ENCODE measurements at places on chromosomes 11 and 22.

DNA sequence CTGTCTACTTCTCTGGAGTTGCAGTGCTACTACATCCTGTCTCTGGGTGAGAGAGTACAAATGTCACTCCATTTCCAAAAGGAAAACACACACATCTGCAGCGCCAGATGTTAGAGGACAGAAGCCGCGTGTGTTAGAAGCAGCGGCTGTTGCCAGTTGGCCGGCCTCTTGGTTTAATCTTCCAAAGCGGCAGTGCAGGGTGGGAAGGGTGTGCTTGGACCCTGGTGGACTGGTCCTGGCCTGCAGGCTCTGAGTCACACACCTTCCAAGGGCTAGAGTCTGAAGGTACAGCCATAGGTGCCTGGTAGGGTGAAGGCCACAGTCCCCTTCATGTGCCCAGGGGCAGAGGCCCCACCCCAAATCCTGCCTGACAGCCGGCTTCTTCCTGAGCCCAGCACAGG, 99.8 kb downstream of the CTTN start:
- peak; percentile 61 for DNase-seq

- DNase-seq, result no peak
Measured at GRCh38 chr11:126403022-126403581, 47.6 kb downstream of the ST3GAL4 start.

GRCh38 chr11:86805873-86806310, 5.5 kb downstream of the PRSS23 start:
- DNase-seq, result no peak

DNA sequence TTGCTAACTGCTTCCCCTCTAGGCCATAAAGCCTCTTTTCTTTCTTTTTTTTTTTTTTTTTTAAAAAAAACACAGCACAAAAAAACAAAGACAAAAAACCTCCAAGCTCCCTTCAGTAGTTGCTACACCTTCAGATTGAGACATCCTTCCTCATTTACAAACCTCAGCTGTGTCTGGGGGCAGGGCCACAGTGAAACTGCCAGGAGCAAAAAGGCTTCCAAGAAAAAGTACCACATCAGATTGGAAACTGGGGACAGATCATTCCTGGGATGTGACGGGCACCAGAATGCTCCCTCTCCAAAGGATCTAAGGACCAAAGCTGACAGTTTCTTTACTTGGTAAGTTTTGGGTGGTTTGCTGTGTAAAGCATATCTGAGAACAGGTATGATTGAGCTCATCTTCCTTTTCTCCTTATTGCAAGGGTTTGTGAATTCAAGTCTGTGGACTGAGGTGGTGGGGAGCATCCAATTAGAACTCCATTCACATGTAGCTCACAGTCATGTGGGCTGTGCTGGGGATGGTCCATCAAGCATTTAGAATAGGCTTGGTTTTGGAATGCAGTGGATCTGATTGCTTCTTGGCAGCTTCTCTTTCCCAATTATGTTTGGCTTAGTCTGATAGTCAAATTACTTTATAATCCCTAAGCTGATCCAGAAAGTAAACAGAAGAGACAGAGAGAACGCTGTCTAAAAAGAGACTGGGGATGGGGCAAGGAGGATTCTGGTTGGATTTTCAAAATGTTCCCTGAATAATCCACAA, 705 bp downstream of the BBOX1 start:
- DNase-seq, result no peak

DNA sequence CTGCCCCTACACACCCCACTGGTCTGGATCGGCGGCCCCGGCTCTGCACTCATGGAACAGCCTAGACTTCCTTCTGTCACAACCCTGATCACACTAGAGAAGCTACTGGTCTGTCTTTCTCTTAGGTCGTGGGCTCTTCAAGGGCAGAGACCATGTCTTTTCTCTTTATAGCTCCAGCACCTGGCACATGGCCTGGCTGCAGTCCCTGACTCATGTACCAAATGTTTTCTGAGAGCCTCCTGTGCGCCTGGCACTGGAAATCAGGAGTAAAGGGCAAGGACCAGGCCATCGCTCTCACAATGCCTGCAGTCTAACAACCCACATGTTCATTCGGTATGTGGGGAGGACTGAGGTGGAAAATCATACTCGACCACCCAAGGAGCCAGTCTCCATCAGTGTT, 7.5 kb downstream of the ASCC2 start:
- no peak for DNase-seq

DNA sequence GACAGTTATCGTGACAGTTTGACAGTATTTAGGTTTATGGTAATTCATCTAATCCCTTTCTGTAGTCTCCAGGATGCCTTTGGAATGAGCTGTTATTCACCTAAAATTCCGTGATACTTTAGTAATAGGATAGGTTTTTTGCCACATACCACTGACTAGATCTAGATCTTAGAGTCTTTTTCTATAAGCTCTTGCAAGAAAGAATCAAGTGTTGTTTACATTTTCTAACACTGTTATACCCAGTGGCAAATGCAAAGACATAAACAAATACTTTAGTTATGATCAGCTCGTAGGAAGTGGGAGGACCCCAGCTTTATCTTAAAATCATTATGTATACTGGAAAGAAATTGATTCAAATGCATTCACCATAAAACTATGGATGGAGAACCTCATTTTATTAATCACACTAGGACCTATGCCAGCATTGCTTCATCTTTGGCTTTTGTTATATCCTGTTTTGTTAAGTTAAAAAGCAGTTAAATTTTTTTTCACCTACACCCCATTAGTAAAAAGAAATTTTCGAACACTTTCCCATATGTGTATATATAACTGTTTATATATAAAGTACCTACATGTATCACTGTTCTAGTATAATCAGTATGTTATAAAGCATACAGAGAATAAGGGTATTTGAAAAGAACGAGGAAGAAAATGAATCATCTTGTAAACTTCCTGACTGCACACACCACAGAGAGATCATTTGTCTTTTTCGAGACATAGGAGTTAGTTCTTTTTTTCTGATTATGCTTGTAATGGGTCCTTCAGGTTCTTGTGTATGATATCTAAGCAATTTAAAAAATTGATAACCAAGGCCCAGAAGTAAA, 60.9 kb downstream of the PDHX start:
- no peak for DNase-seq

GRCh38 chr22:21032037-21032867, at the start of gene SLC7A4:
TSS of gene SLC7A4 (minus strand) at chr22:21032561. CDS start at chr22:21031812, 749 bp downstream.
- peak; percentile 52 for DNase-seq

DNA sequence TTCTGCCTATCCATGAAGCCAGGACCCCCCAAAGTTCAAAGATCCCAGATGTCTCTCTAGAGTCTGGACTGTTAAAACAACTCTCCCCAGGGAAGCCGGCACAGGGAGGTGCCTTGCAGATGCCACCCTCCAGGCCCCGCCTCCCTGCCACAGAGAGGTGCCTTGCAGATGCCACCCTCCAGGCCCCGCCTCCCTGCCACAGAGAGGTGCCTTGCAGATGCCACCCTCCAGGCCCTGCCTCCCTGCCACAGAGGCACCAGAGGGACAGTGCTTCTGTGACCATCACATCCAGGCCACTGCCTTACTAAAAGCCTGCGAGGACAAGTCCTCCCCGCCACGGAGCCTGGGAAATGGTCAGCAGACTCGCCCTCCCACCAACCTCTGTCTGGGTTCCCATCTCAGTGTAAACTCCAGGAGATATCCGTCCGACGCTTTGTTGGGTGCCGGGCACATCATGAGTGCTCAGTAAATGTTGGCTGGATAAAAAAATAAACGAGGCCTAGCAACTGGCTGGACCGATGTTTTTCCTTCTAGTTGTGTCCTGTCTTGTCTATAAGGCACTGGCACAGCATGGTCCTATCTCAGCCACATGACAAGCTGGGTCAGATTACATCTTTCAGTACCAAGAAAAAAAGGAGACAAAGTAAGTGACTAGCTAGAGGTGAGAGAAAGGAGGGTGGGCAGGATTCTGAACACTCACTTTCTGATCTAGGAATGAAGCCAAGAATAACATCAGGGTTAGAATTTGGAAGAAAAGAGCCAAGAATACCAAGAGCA, 91.2 kb upstream of the CSNK2A3 start:
- no peak for DNase-seq

- DNase-seq, result no peak
Measured at GRCh38 chr11:128533472-128533871, 53.9 kb downstream of the ETS1 start.

GRCh38 chr11:74683279-74683871, 47.9 kb downstream of the CHRDL2 start:
- DNase-seq, result peak; percentile 77

- DNase-seq, result no peak
Measured at GRCh38 chr22:39617342-39617741, 46.8 kb downstream of the CACNA1I start.

GRCh38 chr11:59727426-59727825, 13.8 kb upstream of the OR10V1 start:
- DNase-seq, result no peak

- no peak for DNase-seq
Measured at GRCh38 chr11:105000167-105000566, 22.8 kb downstream of the CASP5 start.

- peak; percentile 50 for DNase-seq
Measured at GRCh38 chr11:32255841-32256240, 165.0 kb downstream of the RCN1 start.

GRCh38 chr11:19701421-19701820, 11.2 kb upstream of the NAV2 start:
- no peak for DNase-seq

- peak; percentile 74 for DNase-seq
Measured at GRCh38 chr11:1557904-1558774, 13.9 kb downstream of the DUSP8 start.

- DNase-seq, result no peak
Measured at GRCh38 chr11:74312326-74312725, 886 bp upstream of the P4HA3 start.

DNA sequence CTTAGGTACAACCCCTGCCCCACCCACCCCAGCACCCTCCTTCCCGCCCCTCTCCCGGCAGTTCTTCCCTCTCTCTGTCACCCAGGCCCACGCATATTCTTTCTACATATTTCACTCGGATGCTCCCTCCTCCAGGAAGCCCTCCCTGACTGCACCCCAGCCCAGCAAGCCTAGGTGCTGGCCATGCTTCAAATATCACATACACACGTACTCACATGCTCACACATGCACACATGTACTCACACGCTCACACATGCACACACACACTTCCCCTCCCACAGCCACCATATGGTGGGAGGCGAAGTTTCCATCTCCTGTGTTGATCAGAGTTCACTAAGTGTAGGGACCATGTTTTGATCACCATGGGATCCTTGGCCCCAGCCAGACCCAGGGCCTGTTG, 90.4 kb downstream of the WNT7B start:
- DNase-seq, result peak; percentile 12

DNA sequence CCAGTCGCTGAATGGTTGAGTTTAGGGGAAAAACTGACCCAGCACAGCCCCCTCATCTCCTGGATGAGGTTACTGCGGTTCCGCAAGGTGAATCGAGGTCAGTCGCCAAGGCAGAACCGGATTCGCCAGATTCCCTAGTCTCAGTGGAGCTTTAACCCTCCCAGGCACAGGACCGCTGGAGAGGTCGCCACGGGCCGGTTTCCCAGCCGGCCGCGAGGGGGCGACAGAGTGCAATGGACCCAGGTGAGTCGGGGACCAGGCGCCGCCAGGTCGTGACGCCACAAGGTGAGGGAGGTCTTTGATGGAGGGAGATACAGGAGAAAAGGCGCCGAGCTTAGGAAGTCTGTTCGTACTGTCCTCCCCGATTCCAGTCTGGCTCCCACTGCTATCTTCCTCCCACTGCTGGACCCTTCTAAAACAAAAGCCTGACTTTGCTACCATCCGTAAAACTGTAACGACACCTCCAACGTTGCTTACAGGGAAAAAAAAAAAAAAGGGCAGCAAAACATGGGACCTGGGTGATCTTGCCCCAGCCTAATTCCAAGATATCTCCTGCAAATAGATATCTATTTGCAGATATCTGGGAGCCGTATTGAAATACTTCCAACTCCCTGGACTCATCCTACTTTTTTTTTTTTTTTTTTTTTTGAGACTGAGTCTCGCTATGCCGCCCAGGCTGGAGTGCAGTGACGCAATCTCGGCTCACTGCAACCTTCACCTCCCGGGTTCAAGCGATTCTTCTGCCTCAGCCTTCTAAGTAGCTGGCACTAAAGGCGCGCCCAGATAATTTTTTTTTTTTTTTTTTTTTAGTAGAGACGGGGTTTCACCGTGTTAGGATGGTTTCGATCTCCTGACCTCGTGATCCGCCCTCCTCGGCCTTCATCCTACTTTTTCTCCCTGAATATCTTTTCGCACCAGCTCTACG, 1.4 kb upstream of the GGA1 start:
- DNase-seq, result peak; percentile 84

GRCh38 chr11:127105593-127106541, 105.3 kb upstream of the KIRREL3 start:
- DNase-seq, result peak; percentile 50

- DNase-seq, result no peak
Measured at GRCh38 chr11:117385906-117386305, 58.3 kb downstream of the CEP164 start.

DNA sequence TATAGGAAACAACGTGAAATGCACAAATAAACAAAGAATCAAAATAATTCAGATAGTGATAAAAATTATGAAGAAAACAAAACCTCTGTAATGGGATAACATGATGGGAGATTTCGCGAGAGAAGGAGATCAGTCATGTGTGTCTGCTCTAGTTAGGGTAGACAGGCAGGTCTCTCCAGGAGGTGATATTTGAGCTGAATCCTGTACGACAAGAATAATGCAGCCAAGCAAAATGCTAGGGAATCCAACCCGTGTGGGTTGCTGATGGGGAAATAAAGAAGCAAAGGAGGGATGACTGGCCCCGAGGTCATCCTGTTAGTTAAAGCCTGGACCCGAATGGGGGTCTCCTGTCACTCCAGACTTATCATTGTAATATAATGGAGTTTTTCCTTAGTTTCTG, 16.0 kb downstream of the MAML2 start:
- no peak for DNase-seq

DNA sequence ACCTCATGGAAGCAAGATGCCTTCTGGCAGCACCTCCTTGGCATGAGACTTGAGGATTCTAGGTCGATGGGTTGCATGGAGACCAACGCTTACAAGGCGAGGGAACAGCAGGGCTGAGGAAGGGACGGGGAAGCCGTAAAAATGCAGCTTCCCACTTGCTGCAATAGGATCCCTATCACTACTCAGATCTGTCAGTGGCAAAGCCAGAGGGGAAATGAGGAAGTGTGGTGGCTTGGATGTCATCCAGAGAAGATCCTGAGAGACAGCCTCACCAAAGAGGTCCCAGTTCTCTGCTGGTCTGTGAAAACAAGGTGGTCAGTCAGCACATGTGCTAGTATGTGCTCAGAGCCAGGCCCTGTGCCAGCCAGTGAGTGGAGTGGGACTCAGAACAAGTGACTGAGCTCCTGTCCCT, 22.2 kb downstream of the CYB5R2 start:
- no peak for DNase-seq

All from right hindlimb (tissue), 1 donor.